Central memory CD8-positive, alpha-beta T cell (primary cell): ENCODE measurements at places on chromosomes 12 and 14.

GRCh38 chr12:26848156-26848825, 15.3 kb upstream of the ITPR2 start:
- DNase-seq = no peak

- no peak for DNase-seq
These were observed 86.7 kb downstream of the PRIMA1 start for GRCh38 chr14:93701562-93701961.

DNA sequence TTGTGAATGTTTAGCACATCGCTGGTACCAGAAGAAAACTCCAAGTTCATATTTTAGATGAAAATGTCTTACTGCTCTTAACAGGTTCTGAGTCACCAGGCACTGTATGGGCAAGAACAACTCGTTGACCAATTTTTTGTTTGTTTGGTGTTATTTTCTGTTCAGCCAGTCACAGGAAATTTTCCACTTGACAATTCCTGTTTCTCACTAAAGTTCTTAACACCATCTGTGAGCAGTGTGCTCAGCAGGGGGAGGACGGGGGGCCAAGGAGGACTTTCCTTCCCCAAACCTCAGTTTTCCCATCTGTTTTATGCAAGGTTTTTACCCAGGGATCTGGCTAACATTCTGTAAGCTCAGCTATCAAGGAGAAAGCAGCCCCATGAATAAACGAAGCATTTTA, 3.0 kb downstream of the NUAK1 start:
- DNase-seq = no peak

DNA sequence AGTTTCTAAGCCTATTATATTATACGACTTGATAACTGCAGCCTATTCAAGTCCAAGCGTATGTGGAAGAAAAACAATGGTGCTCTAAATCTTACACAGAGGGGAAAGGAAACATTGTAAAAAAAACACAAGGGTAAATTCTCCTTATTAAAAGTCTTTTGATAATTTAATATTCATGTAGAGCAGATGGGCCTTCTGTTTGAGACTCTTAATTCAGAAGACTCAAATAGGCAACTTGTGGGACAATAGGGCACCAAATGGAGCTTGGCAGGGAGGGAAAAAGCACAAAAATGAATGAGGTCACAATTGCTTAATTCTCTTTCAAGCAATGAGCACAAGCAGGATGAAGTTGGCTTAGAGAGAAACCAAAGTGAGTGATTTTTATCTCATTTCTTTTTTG, 159.4 kb downstream of the NELL2 start:
- DNase-seq = no peak

DNA sequence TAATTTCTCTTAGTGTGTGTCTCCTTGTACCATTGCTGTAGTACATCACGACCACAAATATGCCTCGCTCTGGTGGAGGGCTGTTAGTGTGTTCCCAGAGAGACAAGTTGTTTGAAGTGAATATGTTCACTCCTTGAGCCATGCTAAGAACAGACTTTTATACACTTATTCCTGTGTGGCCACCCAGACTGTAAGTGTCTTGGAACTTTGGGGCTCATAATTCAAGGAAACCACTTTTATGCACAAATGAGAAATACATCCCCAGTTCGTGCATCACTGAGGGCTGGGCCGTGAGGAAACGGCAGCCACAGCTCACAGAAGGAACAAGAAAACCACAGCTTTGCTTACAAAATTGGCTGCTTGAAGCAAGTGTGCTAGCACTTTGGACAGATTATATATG, 362.2 kb upstream of the DDHD1 start:
- DNase-seq = no peak

DNA sequence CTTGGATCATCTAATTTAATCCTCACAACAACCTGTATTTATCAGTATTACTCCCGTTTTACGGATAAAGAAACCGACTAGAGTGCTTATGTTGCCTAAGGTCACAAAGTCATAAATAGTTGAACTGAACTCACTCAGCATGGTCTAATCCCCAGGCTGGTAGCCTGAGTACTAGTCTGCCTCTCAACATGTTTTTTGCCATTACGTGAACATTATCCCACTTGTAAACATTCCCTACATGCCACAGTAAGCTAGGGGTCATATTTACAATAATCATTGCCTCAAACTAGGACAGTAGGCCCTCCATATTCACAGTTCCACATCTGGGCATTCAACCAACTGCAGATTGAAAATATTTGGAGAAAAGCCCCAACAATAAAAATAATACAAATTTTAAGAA, 12.1 kb downstream of the SNRPF start:
- no peak for DNase-seq

DNA sequence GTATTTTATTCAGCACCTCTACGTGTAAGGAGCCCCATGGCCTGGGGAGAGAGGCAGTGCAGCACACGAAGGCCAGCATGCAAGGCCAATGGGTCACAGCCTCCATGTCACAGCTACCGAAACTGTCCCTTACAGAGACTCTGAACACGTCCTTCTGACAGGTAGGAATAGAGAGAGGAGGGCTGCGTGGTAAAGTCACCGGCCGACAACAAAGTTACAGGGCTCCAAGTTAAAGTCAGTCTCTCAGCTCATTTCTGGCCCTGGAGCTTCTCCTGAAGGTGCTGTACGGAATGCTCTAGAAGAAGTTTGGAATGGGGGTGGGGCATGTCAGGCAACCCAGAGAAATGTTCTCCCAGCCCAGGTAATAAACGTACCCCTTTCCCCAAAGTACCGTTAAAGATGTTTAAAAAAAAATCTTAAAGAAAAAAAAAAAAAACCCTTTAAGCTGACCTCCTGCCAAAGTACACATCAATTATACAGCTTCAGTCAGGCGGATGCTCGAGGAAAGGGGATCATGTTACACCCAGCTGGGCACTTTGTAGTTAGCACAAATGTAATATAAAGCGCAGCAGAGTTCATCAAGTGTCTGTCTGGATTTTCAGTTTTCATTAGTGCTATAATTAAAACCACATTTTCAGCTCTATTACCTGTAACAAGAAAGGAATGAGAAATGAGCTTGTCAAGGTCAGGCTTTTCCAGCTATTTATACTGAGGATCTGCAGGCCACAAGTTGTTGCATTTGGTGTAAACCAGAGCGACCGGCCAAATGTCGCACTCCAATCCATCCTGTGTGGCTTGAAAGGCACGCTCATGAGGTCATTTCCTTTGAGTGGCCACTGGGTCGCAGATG, 53.3 kb upstream of the CDKN3 start:
- DNase-seq = no peak

DNA sequence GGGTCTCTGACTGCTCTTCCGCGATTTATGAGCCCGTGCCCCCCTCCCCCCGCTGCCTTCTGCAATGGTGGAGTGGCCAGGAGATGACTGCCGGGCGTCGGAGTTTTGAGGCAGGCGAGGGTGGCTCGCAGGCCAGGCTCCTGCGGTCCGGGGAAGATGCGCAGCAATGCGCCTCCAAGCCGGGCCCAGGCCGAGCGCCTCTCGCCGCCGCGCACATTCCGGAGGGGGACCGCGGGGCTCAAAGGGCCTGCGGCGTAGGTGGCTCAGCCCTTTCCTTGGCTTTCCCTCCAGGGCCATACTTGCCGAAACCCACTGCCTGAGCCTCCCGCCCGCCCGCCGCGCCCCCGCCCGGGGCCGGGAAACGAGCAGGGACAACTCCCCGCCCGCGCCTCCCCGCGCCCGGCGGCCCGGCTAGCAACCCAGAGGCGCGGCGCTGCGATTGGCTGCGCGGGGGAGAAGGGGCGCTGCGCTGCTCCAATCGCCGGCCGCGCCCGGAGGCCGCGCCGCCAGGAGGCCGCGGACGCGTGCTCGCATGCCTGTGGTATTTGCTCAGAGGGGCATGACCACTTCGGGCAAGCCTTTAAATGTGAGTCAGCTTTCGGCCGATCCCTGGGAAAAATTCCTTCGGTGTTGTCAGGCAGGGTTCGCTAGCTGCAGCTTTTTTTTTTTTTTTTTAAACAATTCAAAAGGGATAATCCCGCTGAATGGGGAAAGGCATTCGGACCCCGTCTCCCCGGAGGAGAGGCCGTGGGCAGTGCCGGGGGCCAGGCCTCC, 157.9 kb upstream of the PARP11 start:
- peak; percentile 27 for DNase-seq

DNA sequence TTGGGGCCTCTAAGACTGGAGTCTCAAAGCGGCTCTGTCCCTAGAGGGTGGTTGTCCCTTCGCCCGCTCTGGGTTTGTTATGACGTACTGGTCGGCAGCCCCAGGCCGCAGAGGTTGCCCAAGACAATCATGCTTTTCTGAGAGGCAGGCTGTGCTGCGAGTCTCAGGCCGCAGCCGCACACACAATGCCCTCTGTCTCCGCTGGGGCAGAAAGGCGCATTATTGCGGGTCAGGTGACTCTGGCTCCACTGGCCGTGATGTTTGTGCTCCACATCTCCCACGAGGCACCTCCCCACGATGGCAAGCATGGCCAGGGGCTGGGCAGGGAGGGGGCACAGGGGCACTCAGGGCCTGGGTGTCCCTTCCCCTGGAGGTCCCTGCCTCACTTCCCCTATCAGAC, 21.0 kb upstream of the PLEKHG3 start:
- DNase-seq = no peak

GRCh38 chr14:33505963-33506329, 444.9 kb downstream of the EGLN3 start:
- DNase-seq = no peak

DNA sequence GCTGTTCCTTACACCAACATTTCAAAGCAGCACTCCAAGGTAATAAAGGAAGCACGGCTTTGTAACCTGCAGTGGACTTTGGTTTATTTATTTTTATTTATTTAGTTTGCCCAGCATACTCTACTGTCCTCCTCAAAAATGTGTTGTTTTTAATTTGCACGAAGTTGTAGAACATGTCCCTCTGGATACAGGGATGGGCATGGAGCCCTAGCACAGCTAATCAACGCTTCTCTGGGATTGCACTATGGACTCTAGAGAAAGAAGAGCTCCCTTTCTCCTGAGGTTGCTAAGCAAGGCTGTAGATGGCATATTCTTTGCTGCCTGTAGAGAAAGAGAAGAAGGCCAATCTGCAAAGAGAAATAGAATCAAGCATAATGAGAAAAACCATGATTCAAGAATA, 5.9 kb upstream of the ANAPC5 start:
- no peak for DNase-seq

GRCh38 chr14:65976761-65977404, 509.3 kb upstream of the CCDC196 start:
- DNase-seq = no peak

DNA sequence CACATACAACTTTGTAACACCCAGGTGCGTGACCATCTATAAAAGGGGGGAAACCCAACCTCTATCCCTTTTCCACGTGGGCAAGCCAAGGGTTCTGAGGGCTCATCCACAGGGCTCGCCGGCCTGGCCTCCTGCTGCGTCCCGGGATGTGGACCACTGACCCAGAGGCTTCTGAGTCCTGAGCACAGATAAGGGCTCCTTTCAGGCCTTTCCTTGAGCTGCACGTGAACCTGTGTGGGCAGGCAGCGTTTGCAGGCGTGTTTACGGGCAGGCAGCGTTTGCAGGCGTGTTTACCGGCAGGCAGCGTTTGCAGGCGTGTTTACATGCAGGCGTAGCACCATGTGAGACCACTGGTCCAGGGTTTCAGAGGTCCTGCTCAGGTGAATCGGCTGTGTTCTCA, 3.8 kb downstream of the TCL1A start:
- no peak for DNase-seq
